Central memory CD4-positive, alpha-beta T cell (primary cell): ENCODE measurements at places on chromosomes 7 and 10.

DNA sequence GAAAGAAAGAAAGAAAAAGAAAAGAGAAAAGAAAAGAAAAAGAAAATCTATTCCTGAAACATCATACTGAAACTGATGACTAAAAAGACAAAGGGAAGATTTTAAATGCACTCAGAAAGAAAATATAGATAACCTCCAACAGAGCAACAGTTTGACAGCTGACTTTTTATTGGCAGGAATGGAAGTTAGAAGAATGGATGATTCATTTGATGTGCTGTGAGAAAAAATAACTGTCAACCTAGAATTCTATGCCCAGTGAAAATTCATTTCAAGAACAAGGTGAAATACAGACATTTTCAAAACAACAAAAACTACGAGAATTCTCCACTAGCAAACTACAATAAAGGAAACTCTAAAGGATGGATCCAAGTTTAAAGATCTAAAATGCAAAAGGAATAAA lies 50.5 kb upstream of the HSPA12A start:
- no peak for DNase-seq

DNA sequence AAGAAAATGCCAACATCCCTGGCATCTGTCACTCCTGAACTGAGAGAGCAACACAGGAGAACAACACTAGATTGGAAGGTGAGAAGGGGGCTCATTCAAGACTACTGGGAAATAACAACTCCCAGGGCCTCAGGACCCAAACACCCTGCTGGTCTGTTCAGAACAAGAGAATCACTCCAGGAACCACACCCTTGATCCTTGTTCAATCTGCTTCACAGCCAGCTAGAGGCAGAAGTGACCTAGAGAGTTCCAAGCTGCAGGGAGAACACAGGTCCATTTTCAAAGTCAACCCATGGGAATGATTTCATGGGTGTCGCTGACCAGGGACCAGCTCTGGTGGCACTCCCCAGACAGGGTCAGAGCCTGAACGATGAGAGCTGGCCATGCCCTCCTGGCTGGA lies 42.3 kb downstream of the LRRC20 start:
- no peak for DNase-seq

- DNase-seq, result no peak
Measured at GRCh38 chr7:79337717-79338116, 115.8 kb downstream of the MAGI2 start.

DNA sequence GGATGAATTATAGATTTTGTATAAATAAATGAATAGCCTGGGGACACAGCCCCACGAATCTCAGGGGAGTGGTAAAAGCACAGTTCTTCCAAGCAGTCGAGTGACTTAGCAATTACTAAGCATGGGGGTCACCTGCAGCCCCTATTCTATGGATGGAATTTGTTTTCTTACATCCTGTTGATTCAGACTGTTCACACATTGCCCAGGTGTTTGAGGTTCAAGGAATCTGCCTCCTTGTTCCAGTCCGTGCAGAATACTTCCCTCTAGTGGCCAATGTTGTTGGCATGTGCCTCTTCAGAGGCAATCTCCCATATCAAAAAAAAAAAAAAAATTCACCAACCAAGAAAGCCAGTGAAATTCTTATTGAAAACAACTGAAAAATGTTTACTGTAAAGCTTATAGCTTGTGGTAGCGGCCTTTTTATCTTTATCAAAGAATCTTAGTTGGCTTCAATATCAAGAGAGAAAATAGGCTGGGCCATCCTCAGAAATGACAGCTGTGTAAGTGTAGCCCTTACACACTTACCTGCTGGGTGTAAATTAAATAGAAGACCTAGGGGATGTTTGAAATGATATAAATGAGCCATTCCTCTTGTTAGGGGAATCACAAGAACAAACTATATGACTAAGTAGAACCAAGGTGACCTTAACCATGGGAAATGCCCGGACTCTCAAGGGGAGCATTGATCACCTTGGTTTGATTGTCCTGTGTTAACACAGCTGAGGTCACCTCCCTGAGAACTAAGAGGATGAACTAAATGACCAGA lies 7.8 kb downstream of the LIPM start:
- DNase-seq, result peak; percentile 42

- no peak for DNase-seq
Measured at GRCh38 chr7:66355756-66356155, 150.6 kb downstream of the TPST1 start.

GRCh38 chr7:23687011-23687410 lies 7.0 kb downstream of the FAM221A start:
- DNase-seq, result no peak

GRCh38 chr10:112811741-112812551 lies 138.1 kb upstream of the TCF7L2 start:
- no peak for DNase-seq
